ENCODE measurements at places on chromosomes 13 and 19.
A peak's percentile ranks its signal among the peaks of the same experiment; 100 is the strongest.

- H3K4me3 ChIP-seq = no peak overlapping the region
- no peaks in the 10 kb centered on the region for H3K27me3 ChIP-seq
- H3K27ac ChIP-seq = no peak overlapping the region
- H3K36me3 ChIP-seq = peaks cover 4% of the 10 kb centered on the region
Observed at GRCh38 chr19:56718231-56718630, 46.7 kb upstream of the ZNF835 start.

DNA sequence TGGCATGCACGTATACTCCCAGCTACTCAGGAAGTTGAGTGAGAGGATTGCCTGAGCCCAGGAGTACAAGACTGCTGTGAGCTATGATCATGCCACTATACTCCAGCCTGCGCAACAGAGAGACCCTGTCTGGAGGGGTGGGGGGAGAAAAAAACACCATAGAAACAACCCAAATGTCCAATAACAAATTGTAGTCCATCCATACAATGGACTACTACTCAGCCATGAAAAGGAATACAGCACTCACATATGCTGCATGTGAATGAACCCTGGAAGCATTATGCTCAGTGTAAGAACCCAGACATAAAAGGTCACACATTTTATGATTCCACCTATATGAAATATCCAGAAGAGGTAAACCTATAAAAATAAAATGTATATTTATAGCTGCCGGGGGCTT lies 42.3 kb downstream of the CD320 start:
- no peak overlapping the region for H3K4me3 ChIP-seq
- no peaks in the 10 kb centered on the region for H3K36me3 ChIP-seq
- peaks cover 7% of the 10 kb centered on the region for H3K27me3 ChIP-seq
- no peaks in the 10 kb centered on the region for H3K4me1 ChIP-seq
- no peak for DNase-seq

GRCh38 chr19:53102756-53103233 lies 427 bp downstream of the ZNF160 start:
- H3K27ac ChIP-seq = peak overlapping the region; percentile 95
- H3K36me3 ChIP-seq = peaks cover 6% of the 10 kb centered on the region
- no peaks in the 10 kb centered on the region for H3K27me3 ChIP-seq
- peak overlapping the region; percentile 92 for H3K4me3 ChIP-seq
- DNase-seq = peak; percentile 12

DNA sequence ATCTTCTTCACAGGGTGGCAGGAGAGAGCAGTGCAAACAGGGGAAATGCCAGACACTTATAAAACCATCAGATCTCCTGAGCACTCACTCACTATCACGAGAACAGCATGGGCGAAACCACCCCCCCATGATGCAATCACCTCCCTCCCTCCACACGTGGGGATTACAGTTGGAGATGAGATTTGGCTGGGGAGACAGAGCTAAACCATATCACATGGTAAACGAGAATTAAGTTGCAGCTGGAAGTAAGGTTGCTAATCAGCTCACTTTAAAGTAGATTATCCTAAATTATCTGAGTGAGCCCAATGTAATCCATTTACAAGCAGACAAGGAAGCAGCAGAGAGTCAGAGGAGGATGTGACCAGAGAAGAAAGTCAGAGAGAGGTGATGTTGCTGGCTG lies 102.2 kb upstream of the IPO5 start:
- H3K27me3 ChIP-seq = peaks cover 7% of the 10 kb centered on the region
- H3K4me1 ChIP-seq = peaks cover 3% of the 10 kb centered on the region
- H3K27ac ChIP-seq = no peak overlapping the region
- no peaks in the 10 kb centered on the region for H3K36me3 ChIP-seq
- DNase-seq = no peak

DNA sequence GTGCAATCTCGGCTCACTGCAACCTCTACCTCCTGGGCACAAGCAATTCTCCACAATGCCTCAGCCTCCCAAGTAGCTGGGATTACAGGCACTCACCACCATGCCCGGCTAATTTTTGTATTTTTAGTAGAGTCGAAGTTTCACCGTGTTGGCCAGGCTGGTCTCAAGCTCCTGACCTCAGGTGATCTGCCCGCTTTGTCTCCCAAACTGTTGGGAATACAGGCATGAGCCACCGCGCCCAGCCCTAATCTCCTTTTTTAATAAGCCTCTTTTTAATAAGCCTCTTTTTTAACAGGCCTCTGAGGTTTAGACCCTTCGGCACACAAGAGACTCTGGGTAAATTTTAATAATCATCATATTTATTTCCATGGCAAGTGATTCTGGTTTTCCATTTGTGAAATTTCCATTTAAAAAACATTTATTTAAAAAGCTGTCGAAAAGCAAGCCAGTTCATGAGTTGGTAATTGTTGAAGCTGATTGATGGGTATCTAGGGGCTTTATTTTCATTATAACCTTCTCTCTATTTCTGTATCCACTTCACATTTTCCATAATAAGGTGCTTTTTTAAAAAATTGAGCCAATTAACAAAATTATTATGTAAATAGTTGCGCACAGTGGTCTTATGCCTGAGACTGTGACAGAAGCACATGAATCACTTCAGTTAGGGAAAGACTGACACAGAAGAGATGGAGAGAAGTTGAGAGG lies 11.8 kb downstream of the POU2F2 start:
- H3K36me3 ChIP-seq = no peaks in the 10 kb centered on the region
- no peak overlapping the region for H3K4me3 ChIP-seq
- H3K27me3 ChIP-seq = peaks cover 32% of the 10 kb centered on the region
- no peaks in the 10 kb centered on the region for H3K4me1 ChIP-seq
- no peak for DNase-seq

GRCh38 chr19:39419003-39419402 lies 6.5 kb downstream of the PLEKHG2 start:
- no peaks in the 10 kb centered on the region for H3K27me3 ChIP-seq
- no peak for DNase-seq
- H3K4me3 ChIP-seq = no peak overlapping the region
- peaks cover 13% of the 10 kb centered on the region for H3K4me1 ChIP-seq
- peaks cover 7% of the 10 kb centered on the region for H3K36me3 ChIP-seq

DNA sequence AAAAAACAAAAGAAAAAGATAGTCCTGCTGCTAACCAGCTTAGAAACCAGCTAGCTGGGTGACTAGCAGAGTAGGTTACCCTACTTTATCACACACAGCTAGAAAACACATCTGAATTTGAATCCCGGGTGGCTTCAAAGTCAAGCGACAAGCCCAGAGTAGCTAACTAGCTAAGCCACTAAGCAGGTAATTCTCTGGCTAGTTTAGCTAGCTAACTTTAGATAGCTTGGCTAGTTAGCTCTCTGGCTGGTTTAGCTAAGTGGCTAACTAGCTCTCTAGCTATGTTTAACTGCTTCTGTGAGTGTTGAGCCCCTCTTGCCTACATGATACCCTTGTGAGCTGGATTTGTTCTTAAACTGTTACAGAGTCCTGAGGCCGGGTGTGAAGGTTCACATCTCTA lies 12.4 kb downstream of the MYH14 start:
- H3K4me1 ChIP-seq = peaks cover 6% of the 10 kb centered on the region
- no peak overlapping the region for H3K4me3 ChIP-seq
- no peak for DNase-seq
- peaks cover 24% of the 10 kb centered on the region for H3K36me3 ChIP-seq
- H3K27me3 ChIP-seq = no peaks in the 10 kb centered on the region

- peaks cover 19% of the 10 kb centered on the region for H3K36me3 ChIP-seq
- H3K27me3 ChIP-seq = no peaks in the 10 kb centered on the region
- H3K27ac ChIP-seq = peak overlapping the region; percentile 83
- no peak overlapping the region for H3K4me3 ChIP-seq
- DNase-seq = no peak
Observed at GRCh38 chr19:49559928-49560327, 20.4 kb downstream of the NOSIP start.

DNA sequence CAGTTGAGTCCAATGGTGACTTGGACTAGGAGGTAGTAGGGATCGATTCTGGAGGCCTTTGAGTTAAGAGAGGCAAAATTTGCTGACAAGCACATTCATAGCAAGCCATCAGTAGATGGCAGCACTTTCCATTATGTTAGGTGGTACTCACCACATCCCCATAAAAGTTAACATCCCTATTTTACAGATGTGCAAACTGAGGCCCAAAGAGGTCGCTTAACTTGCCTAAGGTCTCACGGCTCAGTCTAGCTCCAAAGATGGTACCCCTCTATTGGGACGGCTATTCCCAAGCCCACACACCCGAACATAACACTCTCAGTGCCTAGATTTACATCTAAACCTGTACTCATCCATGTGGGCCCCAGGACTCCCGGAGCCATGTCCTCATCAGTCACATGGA lies 21.5 kb upstream of the FOSB start:
- no peak overlapping the region for H3K4me3 ChIP-seq
- no peaks in the 10 kb centered on the region for H3K27me3 ChIP-seq
- no peak overlapping the region for H3K27ac ChIP-seq
- no peaks in the 10 kb centered on the region for H3K36me3 ChIP-seq
- H3K4me1 ChIP-seq = peaks cover 29% of the 10 kb centered on the region

GRCh38 chr13:94333131-94333820 lies 146.2 kb downstream of the DCT start:
- no peak for DNase-seq
- H3K4me1 ChIP-seq = peaks cover 7% of the 10 kb centered on the region
- peaks cover 3% of the 10 kb centered on the region for H3K36me3 ChIP-seq

GRCh38 chr13:100208626-100209025 lies 119.7 kb downstream of the PCCA start:
- H3K4me3 ChIP-seq = no peak overlapping the region
- no peaks in the 10 kb centered on the region for H3K27me3 ChIP-seq
- DNase-seq = no peak

- peaks cover 3% of the 10 kb centered on the region for H3K4me1 ChIP-seq
- H3K4me3 ChIP-seq = no peak overlapping the region
- H3K36me3 ChIP-seq = no peaks in the 10 kb centered on the region
- peaks cover 15% of the 10 kb centered on the region for H3K27me3 ChIP-seq
- DNase-seq = no peak
Observed at GRCh38 chr19:31073485-31074198, 275.6 kb downstream of the TSHZ3 start.

DNA sequence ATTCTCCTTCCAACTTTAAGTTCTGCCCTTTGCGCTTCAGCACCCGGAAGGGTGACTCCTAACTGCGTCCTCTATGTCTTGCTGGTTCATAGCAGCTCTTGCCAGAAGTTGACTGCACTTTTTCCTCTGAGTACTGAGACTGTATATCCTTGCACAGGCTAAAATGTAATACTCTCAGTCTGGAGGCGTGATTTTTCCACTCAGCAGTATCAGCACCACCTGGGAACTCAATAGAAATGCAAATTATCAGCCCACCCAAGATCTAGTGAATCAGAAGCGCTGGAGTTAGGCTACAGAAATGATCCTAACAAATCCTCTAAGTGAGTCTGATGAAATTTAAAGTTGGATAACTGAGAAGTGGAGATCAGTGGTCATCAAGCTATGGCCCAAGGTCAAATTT lies 1611.9 kb upstream of the SLC10A2 start:
- no peak overlapping the region for H3K4me3 ChIP-seq
- no peak overlapping the region for H3K27ac ChIP-seq
- H3K27me3 ChIP-seq = no peaks in the 10 kb centered on the region

DNA sequence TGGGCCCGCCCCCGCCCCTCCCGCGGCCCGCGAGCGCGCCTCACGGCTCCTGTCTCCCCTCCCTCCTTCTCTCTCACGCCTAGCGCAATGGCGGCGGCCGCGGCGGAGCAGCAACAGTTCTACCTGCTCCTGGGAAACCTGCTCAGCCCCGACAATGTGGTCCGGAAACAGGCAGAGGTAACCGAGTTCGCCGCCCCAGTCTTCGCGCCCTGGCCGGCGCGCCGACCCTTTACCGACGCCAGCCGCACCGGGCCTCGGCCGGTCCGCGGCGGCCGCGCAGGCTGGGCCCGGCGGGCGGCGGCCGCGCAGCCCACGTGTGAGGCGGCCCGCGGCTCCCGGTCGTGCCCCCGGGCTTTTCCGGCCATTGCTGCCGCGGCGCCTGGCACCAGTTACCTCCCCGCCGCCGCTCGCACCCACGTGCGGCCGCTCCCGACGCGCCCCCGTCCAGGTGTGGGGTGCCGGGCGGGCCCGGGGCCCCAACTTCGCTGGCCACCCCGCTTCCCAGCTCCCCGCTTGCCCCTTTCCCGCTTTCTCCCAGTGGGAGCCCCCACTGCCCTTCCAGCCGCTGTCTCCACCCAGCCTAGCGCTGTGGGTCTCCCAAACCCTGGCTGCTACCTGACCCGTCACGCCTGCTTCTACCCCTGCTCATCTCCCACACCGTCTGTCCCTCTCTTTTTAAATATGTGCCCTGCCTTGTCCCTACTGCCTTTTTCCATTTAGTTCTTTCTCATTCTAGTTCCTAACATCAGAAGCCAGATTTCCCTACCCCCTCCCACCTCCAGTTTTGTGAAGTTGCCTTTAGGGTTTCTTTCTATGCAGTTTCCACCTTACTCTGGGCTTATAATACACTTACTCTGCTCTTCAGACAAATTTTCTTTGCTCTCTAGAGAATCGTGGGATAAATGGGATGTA lies 23.4 kb downstream of the IPO5 start:
- no peaks in the 10 kb centered on the region for H3K27me3 ChIP-seq
- peaks cover 1% of the 10 kb centered on the region for H3K36me3 ChIP-seq
- peak; percentile 18 for DNase-seq
- peak overlapping the region; percentile 94 for H3K27ac ChIP-seq

GRCh38 chr19:50349277-50350057 lies 16.0 kb downstream of the NAPSA start:
- no peaks in the 10 kb centered on the region for H3K27me3 ChIP-seq
- H3K36me3 ChIP-seq = peaks cover 8% of the 10 kb centered on the region
- H3K4me3 ChIP-seq = no peak overlapping the region
- H3K4me1 ChIP-seq = peaks cover 6% of the 10 kb centered on the region
- peak overlapping the region; percentile 11 for H3K27ac ChIP-seq

DNA sequence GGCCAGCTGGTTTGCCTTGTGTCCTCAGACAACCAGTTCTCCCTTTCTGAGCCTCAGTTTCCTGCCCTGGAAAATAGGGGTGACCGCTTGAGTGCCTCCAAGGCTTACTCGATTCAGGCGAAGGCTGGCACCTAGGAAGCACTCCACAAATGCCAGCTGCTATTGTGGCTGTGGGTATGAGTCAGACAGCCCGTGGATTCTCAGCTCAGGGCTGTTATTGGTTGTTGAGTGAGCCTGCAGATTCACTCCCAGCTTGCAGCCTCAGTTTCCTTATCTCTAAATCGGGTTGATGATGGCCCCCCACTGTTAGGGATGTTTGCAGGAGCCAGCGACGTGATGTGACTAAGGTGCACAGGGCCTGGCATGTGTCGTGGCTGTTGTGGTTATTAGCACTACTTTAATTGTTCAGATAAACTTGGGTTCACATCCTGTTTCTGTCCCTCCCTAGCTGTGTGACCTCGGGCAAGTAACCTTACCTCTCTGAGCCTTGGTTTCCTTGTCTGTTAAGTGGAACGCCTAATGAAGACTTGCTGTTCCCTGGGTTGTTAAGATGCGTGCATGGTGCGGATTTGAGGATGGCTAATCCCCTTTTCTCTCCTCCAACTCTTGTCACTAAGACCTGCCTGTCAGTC lies 2.4 kb downstream of the MARK4 start:
- H3K36me3 ChIP-seq = no peaks in the 10 kb centered on the region
- peaks cover 7% of the 10 kb centered on the region for H3K27me3 ChIP-seq
- peak overlapping the region; percentile 82 for H3K4me3 ChIP-seq
- DNase-seq = no peak
- peaks cover 17% of the 10 kb centered on the region for H3K4me1 ChIP-seq
- H3K27ac ChIP-seq = peak overlapping the region; percentile 56
